ENCODE measurements at places on chromosomes 2 and 18. TPM values are rescaled to one million over a fixed set of nuclear protein-coding genes. Genes with fewer than 3 reads are reported as not detected.

Gene HOXD13
- not detected for total RNA-seq

Gene L3MBTL4
- total RNA-seq: 0.33 TPM

Gene CIB4
- not detected for total RNA-seq

Gene HOXD8
- total RNA-seq: not detected

Gene NETO1
- total RNA-seq: not detected

Gene CDK15
- total RNA-seq: not detected

Gene EVA1A
- total RNA-seq: 0.17 TPM

Data from activated CD4-positive, alpha-beta T cell treated with anti-CD3 and anti-CD28 coated beads, Interleukin-2, amount 10 ng/mL, durations not matched to agents 7 days and 5 days (primary cell).